Endothelial cell of umbilical vein (primary cell): ENCODE measurements at places on chromosomes 16 and 17. TPM values are rescaled to one million over a fixed set of nuclear protein-coding genes. Genes with fewer than 3 reads are reported as not detected.

- no peak for DNase-seq
These were observed 120.5 kb downstream of the CCT6B start for GRCh38 chr17:34840750-34841149.

DNA sequence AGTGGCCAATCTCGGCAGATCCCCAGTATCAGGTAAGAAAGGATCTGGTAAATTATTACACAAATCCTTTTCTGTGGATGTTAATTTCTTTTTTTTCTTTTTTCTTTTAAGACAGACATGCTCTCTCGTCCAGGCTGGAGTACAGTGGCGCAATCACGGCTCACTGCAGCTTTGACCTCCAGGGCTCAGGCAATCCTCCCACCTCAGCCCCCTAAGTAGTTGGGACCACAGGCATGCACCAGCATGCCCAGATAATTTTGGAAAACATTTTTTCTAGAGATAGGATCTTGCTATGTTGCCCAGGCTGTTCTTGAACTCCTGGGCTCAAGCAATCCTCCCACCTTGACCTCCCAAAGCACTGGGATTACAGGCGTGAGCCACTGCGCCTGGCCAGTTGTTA, 54.0 kb downstream of the GAS7 start:
- DNase-seq: no peak

DNA sequence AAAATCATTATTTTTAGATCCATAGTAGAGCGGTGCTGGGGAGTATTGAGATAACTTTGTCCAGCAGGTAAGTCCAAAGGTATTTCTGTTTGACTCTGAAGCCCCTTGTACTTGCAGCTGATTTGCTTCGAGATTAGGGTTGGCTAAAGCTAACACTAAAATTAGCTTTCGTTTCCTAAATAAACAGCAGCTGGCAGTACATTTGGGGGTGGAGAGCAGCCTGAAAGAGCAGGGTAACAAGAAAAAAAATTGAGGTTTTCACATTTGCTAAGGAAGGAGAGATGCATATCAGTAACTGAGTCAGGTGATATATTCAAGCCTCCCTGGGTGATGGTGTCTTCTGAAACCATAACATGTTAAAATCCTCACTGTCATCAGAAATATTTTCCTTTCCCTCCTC, 37.4 kb upstream of the TMC5 start:
- DNase-seq: no peak

OTOP2 gene
- not detected in 2 replicates for total RNA-seq

- DNase-seq: no peak
These were observed 9.2 kb downstream of the RPL23 start for GRCh38 chr17:38844261-38844757.

GRCh38 chr16:85123891-85124635, 11.8 kb upstream of the CIBAR2 start:
- peak; percentile 70 for DNase-seq

DNA sequence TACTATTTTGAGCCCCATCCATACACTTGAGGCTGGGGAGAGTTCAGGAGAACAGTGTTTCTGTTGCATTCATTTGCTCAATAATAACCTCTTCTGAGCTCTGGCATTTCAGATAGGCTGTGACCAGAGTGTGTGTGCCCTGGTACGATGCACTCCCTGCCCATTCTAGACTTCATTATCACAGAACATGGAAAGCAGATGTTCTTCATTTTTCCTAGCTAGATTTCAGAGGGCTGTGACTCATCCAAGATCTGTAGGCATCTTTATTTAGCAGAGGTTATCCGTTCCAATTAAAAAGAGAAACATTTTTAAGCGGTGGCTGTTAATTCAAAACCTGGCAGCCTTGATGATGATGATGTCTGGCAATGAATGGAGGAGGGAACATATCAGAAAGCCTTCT, 228.8 kb upstream of the EEF2KMT start:
- no peak for DNase-seq

RPGRIP1L gene
- total RNA-seq: 9.7 and 13.2 TPM in 2 replicates

DNA sequence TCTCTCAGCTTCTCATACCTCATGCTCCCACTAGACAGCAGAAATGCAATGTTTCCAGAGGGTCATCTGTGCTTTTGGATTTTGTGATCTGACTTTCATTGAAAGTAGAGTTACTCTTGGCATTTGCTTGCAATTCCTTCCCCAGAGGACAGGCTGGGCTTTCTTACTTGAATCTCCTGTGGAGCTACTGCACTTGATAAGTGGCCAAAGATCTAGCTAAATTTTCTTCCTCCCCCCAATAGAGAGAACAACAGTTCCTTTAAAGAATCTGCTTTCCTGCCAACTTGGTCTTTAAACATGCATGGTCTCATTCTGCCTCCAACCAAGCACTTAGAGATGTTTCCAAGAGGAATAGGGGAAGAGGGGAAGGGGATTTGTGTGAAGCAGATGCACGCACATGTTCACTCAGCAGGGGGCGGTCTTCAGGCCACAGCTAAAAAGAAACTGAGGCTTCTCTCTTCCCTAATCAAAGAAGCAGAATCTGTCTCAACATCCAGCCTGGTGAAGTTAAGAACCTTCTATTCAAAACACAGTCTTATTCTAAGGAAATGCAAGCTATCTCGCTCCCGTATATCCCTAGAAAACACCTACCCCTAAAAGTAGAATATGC, 229.6 kb downstream of the ZFHX3 start:
- DNase-seq: no peak

DNA sequence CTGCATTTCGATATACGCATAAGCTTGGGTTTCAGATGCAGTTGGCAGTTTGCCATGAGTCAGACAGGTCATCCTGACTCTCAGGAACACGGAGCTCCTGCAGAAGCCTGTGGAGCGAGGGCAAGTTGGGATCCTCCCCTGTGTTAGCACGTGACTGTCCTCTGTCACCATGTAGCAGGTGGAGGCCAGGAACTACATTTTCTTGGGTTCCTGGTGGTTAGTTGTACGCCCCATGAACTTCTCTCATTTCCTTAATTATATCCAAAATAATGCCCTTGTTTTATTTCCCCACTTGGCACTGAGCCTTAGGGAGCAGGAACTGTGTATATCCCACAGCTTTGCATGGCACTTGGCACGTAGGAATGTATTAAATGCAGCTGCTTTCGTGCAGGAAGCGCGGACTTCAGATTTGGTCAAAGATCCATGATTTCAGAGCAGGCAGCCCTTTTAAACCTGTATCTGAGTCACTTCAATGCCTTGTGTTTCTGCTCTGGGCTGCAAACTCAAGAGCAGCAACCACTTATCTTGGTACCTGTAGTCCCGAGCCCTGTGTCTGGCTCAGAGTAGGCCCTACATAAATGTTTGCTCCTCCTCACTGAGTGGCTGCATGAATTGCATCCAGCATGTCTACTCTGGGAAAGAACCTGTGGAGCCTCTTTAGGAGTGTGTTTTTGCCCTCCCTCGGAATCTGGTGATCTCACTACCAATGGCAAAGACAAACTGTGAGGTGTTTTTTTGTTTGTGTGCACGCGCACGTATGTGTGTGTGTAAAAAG, 428.4 kb downstream of the MAF start:
- DNase-seq: no peak

- DNase-seq: no peak
These were observed 2.9 kb upstream of the GALK1 start for GRCh38 chr17:75767881-75768280.

DNA sequence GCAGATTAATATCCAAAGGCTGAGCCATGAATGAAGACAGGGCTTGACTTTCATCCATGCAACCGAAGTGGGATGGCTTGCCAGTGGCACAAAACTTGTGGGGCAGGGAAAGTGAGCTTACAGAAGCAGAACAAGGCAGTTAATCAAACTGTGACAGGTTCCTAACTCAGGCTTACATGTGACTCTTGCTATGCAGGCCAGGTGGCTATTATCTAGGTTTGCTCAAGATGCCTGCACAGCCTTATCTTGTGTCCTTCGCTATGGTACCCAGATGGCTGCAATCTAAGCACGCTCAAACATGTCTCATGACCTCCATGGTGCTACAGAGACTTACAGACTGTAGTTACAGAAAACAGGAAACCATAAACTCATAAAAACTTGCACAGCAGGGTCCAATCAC, 8.6 kb upstream of the DNAH9 start:
- no peak for DNase-seq

DNA sequence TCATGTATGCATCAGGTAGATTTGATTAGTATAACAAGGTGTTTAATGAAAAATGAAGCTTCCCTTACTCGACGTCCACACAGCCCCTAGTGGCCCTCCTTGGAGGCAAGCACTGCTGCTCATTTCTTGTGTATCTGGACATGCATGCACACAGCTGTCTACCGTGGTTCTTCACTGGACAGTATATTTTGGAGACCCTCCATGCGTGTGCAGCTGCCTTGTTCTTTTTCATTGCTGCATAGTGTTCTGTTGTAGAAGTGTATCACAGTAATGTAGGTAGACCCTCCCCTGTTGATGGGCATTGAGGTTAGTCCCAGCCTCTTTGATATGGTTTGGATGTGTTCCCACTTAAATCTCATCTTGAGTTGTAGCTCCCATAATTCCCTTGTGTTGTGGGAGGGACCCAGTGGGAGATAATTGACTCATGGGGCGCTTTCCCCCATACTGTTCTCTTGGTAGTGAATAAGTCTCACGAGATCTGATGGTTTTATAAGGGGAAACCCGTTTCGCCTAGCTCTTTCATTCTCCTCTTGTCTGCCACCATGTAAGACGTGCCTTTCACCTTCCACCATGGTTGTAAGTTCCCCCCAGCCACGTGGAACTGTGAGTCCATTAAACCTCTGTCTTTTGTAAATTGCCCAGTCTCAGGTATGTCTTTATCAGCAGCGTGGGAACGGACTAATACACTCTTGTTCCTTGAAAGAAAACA, 6.3 kb downstream of the CMIP start:
- no peak for DNase-seq

GRCh38 chr16:72924927-72925630, 122.8 kb downstream of the ZFHX3 start:
- no peak for DNase-seq

- DNase-seq: peak; percentile 72
These were observed 1.4 kb downstream of the TRAF4 start for GRCh38 chr17:28744972-28745785.

- DNase-seq: no peak
These were observed 19.2 kb downstream of the POLR3E start for GRCh38 chr16:22316411-22316811.

ARHGDIG gene
- 0.93 and 1.9 TPM in 2 replicates for total RNA-seq

GH1 gene
- not detected in 2 replicates for total RNA-seq

DNA sequence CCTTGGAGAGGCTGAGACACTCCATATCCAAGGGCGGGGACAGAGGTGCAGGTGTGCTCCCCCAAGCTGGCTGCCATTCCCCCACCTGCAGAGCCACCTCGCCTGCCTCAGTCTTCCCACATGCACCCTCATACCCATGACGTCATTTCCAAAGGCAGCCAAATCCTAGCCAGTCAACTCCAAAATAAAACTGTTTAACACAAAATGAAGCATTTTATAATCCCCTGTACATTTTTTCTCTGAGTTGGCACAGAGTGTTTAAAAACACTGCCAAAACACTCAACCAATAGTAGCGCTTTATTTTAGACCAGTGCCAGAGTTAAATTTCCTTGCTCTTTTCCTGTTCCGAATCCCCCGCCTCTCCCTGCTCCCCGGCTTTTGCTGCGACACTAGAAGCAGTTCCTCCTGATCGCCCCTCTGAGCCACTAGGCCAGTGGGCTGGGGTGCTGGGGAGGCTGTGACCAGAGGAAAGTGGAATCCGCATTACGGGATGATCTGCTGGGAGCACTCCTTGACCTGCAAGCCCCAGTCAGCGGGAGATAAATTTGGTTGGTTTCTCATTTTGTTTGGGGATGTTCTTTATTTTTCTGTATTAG, 139.5 kb downstream of the ZNF423 start:
- no peak for DNase-seq

- DNase-seq: no peak
These were observed 2.0 kb downstream of the KLHL36 start for GRCh38 chr16:84650062-84650991.

DNA sequence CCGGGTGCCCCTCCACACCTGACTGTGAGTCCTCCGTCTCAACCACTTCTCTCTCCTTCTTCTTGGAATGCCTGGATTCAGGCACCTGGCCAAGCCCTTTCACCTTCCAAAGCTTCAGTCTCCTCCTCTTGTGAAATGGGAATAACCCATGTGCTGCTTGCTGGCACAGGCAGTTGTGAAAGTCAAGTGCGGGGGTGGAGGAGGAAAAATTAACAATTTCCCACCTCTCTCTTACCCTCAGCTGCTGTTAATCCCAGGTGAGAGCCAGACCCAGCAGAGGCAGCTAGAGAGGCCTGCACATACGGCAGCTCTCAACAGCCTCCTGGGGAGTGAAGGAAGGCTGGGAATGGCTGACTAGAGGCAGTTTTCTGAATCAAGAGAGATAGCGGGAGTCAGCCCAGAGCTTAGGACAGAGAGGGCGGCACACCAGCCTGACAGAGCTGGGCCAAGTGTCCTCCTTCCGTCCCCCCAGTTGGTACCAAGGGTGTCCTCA, 77.9 kb upstream of the LGALS9 start:
- no peak for DNase-seq

PRSS33 gene
- total RNA-seq: not detected in 2 replicates

KRTAP4-3 gene
- total RNA-seq: not detected in 2 replicates

- no peak for DNase-seq
These were observed 194.2 kb downstream of the UTP18 start for GRCh38 chr17:51454456-51454978.

BORCS6 gene
- 8.3 and 9.0 TPM in 2 replicates for total RNA-seq

GRCh38 chr16:84357191-84357651, 11.1 kb upstream of the ATP2C2 start:
- DNase-seq: no peak

DNA sequence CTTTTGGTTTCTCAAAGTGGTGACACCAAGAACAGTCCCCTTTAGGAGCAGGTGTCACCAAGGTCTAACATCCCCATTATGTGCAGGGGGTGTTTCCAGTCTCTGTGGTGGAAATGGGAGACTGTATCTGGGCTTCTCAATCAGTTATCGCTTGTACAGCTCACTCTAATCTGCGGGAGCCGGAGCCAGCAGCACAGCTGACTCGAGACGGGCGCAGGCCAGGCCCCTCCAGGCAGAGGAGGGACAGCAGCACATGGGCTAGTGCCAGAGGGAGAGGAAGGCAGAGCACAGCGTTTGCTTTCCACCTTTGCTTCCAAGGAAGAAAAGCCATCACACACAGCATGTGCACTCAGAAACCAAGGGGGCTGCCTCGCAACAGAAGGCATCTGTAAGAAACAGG, 91.2 kb upstream of the CREBBP start:
- no peak for DNase-seq

- no peak for DNase-seq
These were observed 221.7 kb upstream of the CDH11 start for GRCh38 chr16:65343556-65343955.

GRCh38 chr16:71807905-71808592, 585 bp downstream of the AP1G1 start:
- DNase-seq: peak; percentile 55

GRCh38 chr16:14640538-14640937, 7.8 kb downstream of the BFAR start:
- no peak for DNase-seq
